ENCODE measurements at places on chromosomes 1 and 21.

GRCh38 chr1:38041936-38042834 is 4.4 kb downstream of the POU3F1 start:
- no peak for DNase-seq

DNA sequence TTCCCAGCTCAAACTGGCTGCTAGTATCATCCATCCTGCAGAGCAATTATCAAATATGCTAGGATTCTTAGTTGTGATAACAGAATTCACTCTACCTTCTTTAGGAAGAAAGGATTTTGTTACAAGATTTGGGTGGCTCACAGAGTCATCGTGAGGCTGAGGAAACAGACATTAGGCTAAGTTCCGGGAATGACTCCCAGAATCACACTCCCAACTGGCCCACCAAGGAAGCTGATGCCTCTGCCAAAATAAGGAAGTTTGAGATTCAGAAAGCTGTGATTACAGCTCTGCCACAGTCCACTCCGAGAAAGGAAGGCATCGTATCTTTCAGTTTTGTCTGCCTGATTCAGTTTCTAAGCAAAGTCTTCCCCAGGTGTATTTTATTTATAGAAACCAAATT is 50.6 kb upstream of the LYPLAL1 start:
- DNase-seq = no peak

DNA sequence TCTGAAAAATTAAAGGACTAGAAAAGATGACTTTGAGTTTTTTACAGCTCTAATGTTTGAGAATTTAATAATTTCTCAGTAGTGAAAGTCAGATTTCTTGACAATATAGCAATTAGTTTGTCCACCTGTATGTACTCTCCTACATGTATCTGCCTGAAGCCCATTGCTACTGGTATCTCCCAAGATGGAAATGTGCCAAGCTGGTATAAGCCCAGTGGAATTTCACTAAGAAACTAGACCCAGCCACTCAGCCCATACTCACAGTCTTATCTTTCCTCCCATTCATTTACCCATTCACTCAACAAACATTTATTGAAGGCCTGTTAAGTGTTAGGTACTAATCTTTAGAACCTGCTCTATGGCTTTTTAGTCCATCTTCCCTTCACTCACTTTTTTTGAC is 21.6 kb upstream of the TRIM45 start:
- DNase-seq = no peak

DNA sequence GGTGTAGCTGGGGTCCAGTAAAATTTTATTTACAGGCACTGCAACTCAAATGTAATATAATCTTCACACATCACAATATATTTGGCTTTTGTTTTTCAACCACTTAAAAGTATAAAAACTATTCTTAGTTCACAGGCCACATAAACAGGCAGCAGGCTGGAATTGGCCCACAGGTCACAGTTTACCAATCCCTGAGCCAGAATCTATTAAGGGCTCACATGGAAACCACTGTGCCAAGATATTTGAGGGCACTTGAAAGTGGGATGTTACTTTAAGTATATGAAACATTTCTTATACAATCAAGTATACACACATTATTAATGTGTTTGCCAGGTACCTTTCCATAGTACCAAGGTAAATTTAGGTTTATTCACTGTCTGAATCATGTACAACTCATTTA is 71.9 kb upstream of the PRDX6 start:
- no peak for DNase-seq

DNA sequence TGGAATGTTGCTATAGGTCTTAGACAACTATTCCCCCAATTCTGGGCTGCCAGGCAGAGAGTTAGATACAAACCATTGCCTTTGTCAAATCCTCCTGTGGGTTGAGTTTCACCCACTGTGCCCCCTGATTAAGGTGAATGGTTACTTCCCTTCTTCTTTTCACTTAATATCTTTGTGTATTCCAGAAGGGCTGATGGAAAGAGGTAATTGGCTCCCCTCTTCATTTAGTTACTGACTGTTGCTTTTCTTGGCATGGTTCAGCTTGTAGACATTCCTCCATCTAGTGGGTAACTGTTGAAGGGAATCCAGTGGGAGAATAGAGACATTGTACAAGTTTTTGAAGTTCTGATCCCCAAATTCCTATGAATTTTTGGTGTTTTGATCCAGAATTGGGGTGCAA is 43.8 kb upstream of the MACF1 start:
- no peak for DNase-seq

- DNase-seq = no peak
Measured at GRCh38 chr1:9691691-9692090, 40.2 kb downstream of the PIK3CD start.

GRCh38 chr1:39987869-39988268 is 32.9 kb downstream of the MFSD2A start:
- no peak for DNase-seq
